Frontal cortex (tissue), 4 donors: ENCODE measurements at places on chromosomes 13 and 19.

DNA sequence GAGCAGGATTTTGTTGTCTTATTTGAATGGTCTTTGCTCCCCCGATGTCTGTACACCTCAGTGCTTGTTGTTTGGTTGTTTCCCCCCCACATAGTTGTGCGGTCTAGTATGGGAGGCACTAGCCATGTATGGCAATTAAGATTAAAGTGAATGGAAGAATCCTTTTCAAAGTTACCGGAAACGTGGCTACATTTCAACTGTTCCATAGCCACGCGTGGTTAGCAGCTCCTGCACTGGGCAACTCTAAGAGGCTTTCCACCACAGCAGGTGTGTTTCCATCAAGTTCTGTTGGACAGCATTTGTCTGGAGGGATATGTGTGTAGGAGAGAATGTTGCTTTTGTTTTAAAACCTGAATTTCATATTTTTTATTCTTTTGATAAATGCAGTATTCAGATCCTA is 247.3 kb downstream of the GGACT start:
- DNase-seq: no peak

DNA sequence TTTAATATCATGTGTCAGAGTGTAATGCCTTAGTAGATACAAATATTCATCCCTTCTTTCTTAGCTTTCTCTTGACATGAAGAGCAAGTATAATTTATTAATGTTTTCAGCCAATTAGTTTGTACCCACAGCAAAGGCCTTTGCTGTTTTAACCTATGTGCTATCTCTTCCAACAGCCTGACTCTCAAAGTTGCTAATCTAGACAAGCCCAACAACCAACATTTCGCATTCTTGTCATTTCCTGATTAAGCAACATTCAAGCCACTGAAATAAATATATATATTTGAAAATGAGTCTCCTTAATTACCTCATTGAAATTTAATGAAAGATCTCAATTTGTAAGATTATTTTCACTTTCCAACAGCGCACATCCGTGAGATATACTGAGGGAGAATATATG is 18.5 kb downstream of the EPSTI1 start:
- DNase-seq: no peak

- no peak for DNase-seq
These were observed 15.7 kb downstream of the SERPINE3 start for GRCh38 chr13:51355217-51355616.

DNA sequence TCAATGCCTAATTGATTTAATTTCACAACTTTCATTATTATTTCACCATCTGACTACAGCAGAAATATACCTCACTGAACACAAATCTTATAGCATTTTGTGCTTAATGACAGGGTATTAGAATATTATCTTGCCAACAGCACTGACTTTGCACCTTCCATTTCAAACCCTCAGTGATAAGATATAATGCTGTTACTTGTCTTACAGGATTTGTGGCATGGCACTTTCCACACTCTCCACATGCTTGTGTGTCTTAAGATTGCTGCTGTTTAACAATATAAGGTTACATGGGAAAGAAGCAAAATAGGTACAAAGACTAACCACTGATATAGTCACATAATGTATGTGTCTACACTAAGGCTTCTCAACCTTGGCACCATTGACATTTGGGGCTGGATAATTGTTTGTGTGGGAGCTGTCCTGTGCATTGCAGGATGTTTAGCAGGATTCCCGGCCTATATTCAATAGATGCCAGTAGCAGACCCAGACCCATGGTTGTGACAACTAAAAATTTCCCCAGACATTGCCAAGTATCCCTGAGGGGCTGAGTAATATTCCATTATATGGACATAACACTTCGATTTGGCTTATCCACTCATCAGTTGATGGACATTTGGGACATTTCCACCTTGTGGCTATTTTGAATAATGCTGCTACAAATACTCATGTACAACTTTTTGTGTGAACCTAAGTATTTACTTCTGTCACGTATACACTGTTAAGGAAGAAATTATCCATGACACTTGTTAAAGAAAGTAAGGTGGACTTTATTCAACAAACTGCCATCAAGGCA is 5.7 kb upstream of the DIAPH3 start:
- no peak for DNase-seq

- peak; percentile 70 for DNase-seq
These were observed 16.0 kb upstream of the SLC7A10 start for GRCh38 chr19:33241530-33242101.

- no peak for DNase-seq
These were observed 85.9 kb downstream of the MBNL2 start for GRCh38 chr13:97307882-97308624.

DNA sequence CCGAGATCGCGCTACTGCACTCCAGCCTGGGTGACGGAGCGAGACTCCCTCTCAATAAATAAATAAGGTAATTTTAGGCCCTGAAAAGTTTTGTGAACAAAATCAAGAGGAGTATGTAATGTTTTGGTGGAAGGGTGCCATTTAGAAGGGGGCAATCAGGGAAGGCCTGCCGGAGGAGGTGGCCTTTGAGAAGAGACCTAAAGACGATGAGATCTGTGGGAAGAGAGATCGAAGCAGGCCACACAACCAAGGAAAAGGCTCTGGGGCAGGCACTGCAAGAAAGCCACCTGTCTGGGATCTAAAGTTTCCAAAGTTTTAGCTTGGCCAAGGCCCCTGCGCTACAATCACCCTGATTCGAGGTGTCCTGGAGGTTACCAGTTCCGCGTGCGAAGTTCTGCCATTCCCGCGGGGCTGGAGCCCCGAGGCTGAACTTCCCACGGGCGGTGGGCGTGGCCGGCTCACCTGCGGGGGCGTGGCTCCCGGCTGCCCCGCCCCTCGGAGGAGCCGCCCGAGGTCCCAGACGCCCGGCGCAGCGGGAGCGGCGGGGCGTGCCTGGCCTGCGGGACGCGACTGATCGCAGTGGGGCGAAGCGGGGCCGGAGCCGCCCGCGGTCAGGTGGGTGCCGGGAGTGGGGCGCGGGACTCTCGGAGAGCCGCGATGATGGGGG is at the start of gene KLC3:
Gene KLC3 (plus strand): TSS at position 519 of the 667 bp plus-strand sequence. CDS start 4,792 bp downstream, outside the sequence.
- no peak for DNase-seq

DNA sequence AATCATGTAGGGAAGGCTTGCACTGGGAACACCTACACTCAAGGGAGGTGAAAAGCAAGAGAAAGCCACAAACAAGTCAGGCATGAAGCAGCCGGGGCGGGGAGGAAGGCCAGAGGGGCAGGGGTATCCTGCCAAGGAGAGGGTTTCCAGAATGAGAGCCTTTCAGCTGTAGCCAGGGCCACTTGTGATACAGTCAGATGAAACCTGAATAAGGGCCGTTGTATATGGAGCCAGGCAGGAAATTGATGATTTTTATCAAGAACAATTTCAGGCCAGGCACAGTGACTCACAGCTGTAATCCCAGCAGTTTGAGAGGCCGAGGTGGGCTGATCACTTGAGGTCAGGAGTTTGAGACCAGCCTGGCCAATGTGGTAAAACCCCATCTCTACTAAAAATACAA is 4.4 kb downstream of the TRPM4 start:
- no peak for DNase-seq

GRCh38 chr19:16360738-16361137 is 36.1 kb downstream of the KLF2 start:
- no peak for DNase-seq

GRCh38 chr19:2226840-2227360 is 9.2 kb downstream of the PLEKHJ1 start:
- DNase-seq: no peak
